ENCODE measurements at places on chromosomes 4 and X.

- no peak for DNase-seq
Measured at GRCh38 chr4:98958065-98958464, 29.1 kb upstream of the EIF4E start.

- DNase-seq: no peak
Measured at GRCh38 chr4:39118034-39118658, 56.1 kb downstream of the KLHL5 start.

DNA sequence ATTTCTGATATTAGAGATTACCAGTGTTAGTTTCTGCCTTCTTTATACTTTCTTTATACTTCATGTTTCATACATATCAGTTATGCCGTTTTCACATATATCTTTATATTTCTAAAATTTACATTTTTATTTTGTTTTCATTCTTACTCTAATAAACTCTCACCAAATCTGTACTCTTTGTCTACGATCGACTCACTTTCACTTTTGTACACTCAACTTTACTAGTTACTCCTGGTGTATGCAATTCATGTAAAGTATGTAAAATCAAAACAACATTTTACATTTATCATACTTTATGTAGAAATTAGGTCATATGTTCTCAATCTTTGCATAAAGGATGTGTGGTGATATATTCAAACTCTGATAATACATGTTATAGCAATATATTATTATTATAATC is 59.9 kb downstream of the UGT2A3 start:
- DNase-seq: no peak

GRCh38 chr4:104967034-104967401 is 179.7 kb upstream of the TET2 start:
- no peak for DNase-seq

GRCh38 chrX:154828016-154828408 is 6.5 kb downstream of the SMIM9 start:
- no peak for DNase-seq

- DNase-seq: no peak
Measured at GRCh38 chr4:184845367-184846021, 19.7 kb upstream of the ACSL1 start.

- no peak for DNase-seq
Measured at GRCh38 chrX:49756692-49757091, 60.9 kb upstream of the PAGE1 start.

- no peak for DNase-seq
Measured at GRCh38 chr4:116469582-116469981, 615.8 kb downstream of the TRAM1L1 start.

GRCh38 chr4:6198278-6198677 is 2.1 kb downstream of the JAKMIP1 start:
- DNase-seq: no peak

- DNase-seq: no peak
Measured at GRCh38 chr4:42484630-42485029, 87.3 kb downstream of the SHISA3 start.

DNA sequence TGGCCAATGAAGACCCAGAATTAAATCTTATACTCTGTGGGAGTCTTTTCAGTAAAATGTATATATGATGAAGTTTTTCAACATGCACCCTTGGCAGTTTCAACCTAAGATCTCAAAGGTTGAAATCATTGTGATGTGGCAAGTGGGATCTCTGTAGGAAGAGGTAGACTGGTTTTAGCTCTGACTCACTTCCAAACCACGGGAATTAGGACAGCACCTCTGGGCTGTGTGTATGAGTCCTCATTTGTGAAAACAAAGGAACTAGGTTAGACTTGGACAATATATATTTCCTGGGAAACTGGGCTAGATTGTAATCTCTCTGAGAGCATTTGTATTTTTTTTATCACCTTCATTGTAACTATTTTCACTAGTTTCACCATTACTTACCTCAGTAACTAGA is 333.0 kb downstream of the ADGRL3 start:
- no peak for DNase-seq

DNA sequence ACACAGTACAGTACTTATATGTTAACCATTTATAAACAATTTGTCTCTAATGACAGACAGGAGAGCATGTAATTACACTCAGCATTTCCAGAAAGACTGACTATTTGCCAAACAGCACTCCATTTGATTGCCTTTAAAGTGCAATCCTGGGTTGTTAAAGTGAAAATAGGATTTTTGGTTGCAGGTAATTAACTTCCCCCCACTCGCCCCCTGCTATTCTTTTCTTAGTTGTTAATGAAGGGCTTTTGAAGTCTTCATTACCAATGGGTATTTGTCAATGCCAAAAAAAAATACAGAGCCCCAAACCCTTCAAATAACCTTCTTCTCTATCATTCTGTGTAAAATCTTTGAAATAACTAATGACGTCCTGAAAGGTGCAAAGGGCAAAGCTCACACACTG is 825.6 kb downstream of the STPG2 start:
- DNase-seq: no peak

Measured in testis (tissue), 5 donors.